Naive thymus-derived CD8-positive, alpha-beta T cell (primary cell): ENCODE measurements at places on chromosomes 5 and 9. TPM values are rescaled to one million over a fixed set of nuclear protein-coding genes. Genes with fewer than 3 reads are reported as not detected.

- no peak for DNase-seq
- no peak overlapping the region for H3K4me3 ChIP-seq
- peaks cover 2% of the 10 kb centered on the region for H3K27me3 ChIP-seq
- H3K36me3 ChIP-seq: no peaks in the 10 kb centered on the region
- H3K27ac ChIP-seq: no peak overlapping the region
These were observed 156.3 kb downstream of the HMHB1 start for GRCh38 chr5:143968071-143968878.

GRCh38 chr9:108478431-108479332 is 377.1 kb downstream of the ACTL7B start:
- no peaks in the 10 kb centered on the region for H3K27me3 ChIP-seq
- H3K4me1 ChIP-seq: no peaks in the 10 kb centered on the region
- DNase-seq: no peak
- no peak overlapping the region for H3K27ac ChIP-seq
- no peak overlapping the region for H3K4me3 ChIP-seq

The GAS1 gene
- total RNA-seq: 0.29 TPM

The BRINP1 gene
- not detected for total RNA-seq

The FAM169A gene
- 23.7 TPM for total RNA-seq

The TAS2R1 gene
- total RNA-seq: not detected

The SHISAL2B gene
- total RNA-seq: not detected

DNA sequence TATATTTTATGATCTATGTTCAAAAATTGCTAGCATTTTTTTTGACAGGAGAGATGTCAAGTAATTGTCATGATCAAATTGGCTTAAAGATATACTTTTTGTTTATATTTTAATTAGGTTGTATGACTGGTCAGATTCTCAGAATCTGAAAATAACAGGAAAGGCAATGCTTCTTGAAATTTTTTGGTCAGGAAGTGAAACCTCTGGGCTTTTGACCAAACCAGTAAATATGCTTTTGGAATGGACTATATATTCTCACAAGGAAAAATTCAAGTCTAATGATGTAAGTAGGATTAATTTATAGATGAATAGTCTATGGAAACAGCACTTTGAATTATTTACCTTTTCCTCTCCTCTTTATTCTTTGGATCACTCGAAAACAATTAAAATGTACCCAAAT is 52.3 kb downstream of the SLF1 start:
- H3K4me1 ChIP-seq: peaks cover 8% of the 10 kb centered on the region
- H3K27ac ChIP-seq: no peak overlapping the region
- no peak overlapping the region for H3K4me3 ChIP-seq
- no peaks in the 10 kb centered on the region for H3K27me3 ChIP-seq

The CCDC183 gene
- 2.3 TPM for total RNA-seq

GRCh38 chr5:80799041-80799440 is 144.3 kb upstream of the DHFR start:
- H3K36me3 ChIP-seq: peaks cover 18% of the 10 kb centered on the region
- no peaks in the 10 kb centered on the region for H3K27me3 ChIP-seq
- no peak overlapping the region for H3K27ac ChIP-seq
- no peak overlapping the region for H3K4me3 ChIP-seq
- H3K4me1 ChIP-seq: no peaks in the 10 kb centered on the region
- no peak for DNase-seq

The HEMGN gene
- 3.4 TPM for total RNA-seq

- DNase-seq: no peak
- H3K4me1 ChIP-seq: no peaks in the 10 kb centered on the region
- no peaks in the 10 kb centered on the region for H3K36me3 ChIP-seq
- no peaks in the 10 kb centered on the region for H3K27me3 ChIP-seq
These were observed 307.7 kb upstream of the ZNF608 start for GRCh38 chr5:125054146-125054545.

DNA sequence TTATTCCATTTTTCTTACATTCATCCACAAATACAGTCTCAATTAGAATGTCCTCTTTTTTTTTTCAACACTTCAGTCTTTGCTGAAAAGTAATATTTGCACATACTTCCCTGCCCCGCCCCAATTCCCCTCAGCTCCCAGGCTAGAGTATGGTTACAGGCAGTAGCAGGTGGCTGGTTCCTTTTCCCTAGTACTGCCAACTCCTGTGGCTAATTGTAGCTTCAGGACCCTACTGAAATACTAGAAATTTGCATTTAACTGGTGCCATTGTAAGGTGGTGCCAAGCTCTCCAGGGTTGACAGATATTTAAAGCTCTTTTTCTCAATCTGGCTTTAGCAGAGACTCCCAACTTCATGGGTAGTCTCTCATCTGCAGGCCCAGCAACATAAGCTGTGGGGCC is 80.3 kb downstream of the FAM81B start:
- no peaks in the 10 kb centered on the region for H3K27me3 ChIP-seq
- peaks cover 14% of the 10 kb centered on the region for H3K36me3 ChIP-seq
- peaks cover 10% of the 10 kb centered on the region for H3K4me1 ChIP-seq
- H3K4me3 ChIP-seq: no peak overlapping the region

DNA sequence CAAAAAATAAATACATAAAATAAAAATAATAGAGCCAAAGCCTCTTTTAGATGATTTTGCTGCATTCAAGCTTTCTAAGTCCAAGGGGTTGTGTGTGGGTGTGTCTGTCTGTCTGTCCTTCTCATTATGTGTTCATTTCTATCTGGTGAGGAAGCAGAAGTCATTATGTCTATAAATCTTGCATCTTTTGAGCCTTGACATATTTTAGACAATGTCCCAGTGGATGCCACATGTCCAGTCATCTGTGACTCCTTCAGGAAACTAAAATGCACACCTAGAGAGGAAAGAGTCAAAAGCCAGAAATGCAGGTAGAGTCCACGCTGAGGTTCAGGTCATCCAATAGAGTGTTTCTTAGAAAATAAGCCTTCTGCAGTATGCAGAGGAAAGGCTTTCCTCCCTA is 80.9 kb downstream of the GALNT10 start:
- peaks cover 17% of the 10 kb centered on the region for H3K4me1 ChIP-seq
- no peaks in the 10 kb centered on the region for H3K27me3 ChIP-seq
- H3K36me3 ChIP-seq: peaks cover 3% of the 10 kb centered on the region
- DNase-seq: no peak

The SHOC1 gene
- not detected for total RNA-seq

The NSMF gene
- 19.3 TPM for total RNA-seq

The SNX24 gene
- 2.2 TPM for total RNA-seq

The NFIB gene
- total RNA-seq: not detected

GRCh38 chr5:79982136-79982535 is 8.9 kb downstream of the MTX3 start:
- H3K27ac ChIP-seq: peak overlapping the region; percentile 88
- DNase-seq: no peak
- H3K36me3 ChIP-seq: peaks cover 84% of the 10 kb centered on the region
- H3K4me1 ChIP-seq: peaks cover 49% of the 10 kb centered on the region
- peak overlapping the region; percentile 57 for H3K4me3 ChIP-seq
- H3K27me3 ChIP-seq: no peaks in the 10 kb centered on the region

The ITK gene
- 490 TPM for total RNA-seq

DNA sequence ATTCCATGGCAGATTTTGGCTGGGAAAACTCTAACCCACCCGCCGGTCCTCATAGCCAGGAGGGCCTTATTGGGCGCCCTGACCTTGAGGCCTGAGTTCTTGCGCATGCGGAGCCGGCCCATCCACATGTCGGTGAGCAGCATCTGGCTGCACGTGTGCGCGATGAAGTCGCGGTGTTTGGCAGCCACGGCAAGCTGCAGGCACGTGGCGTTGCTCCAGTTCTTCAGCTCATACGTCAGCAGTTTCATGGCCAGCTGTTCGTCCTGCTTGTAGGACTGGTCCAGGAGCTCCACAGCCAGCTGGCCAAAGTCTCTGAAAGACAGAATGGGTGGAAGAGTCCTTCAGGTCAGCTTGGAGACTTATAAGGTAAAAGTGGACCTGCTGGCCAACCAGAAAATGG is 204.3 kb upstream of the KLF9 start:
- H3K27me3 ChIP-seq: peaks cover 1% of the 10 kb centered on the region
- H3K36me3 ChIP-seq: no peaks in the 10 kb centered on the region
- H3K27ac ChIP-seq: no peak overlapping the region
- no peak for DNase-seq
- no peaks in the 10 kb centered on the region for H3K4me1 ChIP-seq
- H3K4me3 ChIP-seq: no peak overlapping the region

DNA sequence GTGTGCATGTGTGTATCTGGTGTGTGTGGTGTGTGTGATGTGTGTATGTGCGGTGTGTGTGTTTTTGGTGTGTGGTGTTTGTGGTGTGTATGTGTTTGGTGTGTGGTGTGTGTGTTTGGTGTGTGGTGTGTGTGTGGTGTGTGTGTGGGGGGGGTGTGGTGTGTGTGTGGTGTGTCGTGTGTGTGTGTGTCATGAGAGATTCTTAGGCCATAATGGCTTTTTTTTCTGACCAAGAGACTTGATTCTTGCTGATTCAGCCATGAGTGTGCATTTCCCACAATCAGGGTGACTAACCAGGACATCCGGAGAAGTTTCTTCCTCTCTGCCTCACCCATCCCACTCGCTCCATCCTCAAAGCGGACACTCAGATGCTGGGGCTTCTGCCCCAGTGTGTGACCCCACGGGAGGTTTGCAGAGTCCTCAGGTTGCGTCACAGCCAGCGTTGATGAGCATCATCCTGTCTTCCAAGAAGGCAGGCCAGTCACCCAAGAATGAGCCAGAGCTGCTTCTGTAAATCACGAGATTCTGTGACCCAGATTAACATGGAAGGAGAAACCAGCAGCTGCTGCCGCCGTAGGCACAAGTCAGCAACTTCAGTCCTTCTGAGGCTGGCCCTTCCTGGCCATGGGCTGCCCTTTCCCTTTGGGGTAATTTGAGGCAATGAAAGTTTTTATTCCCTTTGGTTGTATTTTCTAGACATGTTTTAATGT is 12.5 kb upstream of the CTSL start:
- H3K27me3 ChIP-seq: peaks cover 3% of the 10 kb centered on the region
- H3K36me3 ChIP-seq: no peaks in the 10 kb centered on the region
- DNase-seq: no peak
- no peak overlapping the region for H3K4me3 ChIP-seq
- H3K27ac ChIP-seq: no peak overlapping the region

- H3K27ac ChIP-seq: no peak overlapping the region
- peaks cover 36% of the 10 kb centered on the region for H3K4me1 ChIP-seq
- no peaks in the 10 kb centered on the region for H3K36me3 ChIP-seq
- peak overlapping the region; percentile 34 for H3K4me3 ChIP-seq
These were observed 9.5 kb downstream of the CEMIP2 start for GRCh38 chr9:71758785-71759184.

- H3K4me1 ChIP-seq: no peaks in the 10 kb centered on the region
- DNase-seq: no peak
- peaks cover 7% of the 10 kb centered on the region for H3K36me3 ChIP-seq
- no peak overlapping the region for H3K27ac ChIP-seq
These were observed 26.4 kb upstream of the CMYA5 start for GRCh38 chr5:79663212-79663611.

GRCh38 chr9:2132484-2133082 is 117.4 kb downstream of the SMARCA2 start:
- H3K4me3 ChIP-seq: no peak overlapping the region
- H3K4me1 ChIP-seq: peaks cover 48% of the 10 kb centered on the region
- H3K27me3 ChIP-seq: no peaks in the 10 kb centered on the region
- peak overlapping the region; percentile 51 for H3K27ac ChIP-seq
- DNase-seq: no peak

DNA sequence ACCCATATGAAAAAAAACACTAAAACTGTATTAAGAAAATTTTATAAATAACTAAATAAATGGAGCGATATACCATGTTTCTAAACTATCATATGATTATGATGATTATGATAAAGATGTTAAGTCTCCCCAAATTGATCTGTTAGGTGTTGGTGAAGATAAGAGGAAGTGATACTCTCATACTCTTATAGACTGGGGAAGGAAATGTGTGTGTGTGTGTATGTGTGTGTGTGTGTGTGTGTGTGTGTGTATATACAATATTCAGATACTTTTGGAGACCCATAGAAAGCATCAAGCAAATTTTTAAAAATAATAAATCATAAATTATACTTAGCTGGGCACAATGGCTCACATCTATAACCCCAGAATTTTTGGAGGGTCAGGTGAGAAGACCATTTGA is 62.9 kb downstream of the TMEM232 start:
- no peaks in the 10 kb centered on the region for H3K36me3 ChIP-seq
- H3K27me3 ChIP-seq: no peaks in the 10 kb centered on the region
- no peak for DNase-seq
- no peak overlapping the region for H3K27ac ChIP-seq
- H3K4me1 ChIP-seq: no peaks in the 10 kb centered on the region
- no peak overlapping the region for H3K4me3 ChIP-seq

GRCh38 chr5:73302797-73303147 is 129.8 kb downstream of the TMEM174 start:
- H3K36me3 ChIP-seq: peaks cover 4% of the 10 kb centered on the region
- no peak overlapping the region for H3K27ac ChIP-seq
- no peak for DNase-seq
- H3K4me1 ChIP-seq: peaks cover 30% of the 10 kb centered on the region

The CARD9 gene
- 0.70 TPM for total RNA-seq

DNA sequence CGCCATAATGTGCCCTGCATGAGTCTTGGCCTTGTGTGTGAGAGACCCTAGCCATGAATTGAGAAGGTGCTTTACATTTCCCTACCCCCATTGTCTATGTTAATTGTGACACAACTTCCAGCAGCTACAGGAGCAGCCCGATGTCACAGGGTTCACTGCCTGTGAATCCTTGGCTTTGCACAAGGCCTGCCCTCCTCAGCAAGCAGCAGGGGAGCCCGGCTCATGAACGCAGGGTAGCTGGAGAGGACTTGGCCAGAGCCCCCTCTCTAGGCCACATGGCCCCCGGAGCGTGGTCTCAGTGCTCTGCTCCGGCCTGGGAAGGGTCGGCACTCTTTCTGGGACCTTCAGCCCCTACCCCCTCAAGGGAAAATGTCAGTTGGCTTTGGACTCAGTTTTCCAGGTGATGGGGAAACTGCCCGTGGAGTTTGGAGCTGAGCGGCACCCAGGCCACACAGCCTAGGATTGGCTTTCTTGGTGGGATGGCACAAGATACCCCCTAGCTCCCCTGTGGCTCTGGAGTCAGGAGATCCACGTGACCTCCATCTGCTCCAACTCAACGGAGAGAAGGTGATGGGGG is 160.8 kb downstream of the DAB2IP start:
- no peaks in the 10 kb centered on the region for H3K27me3 ChIP-seq
- no peak for DNase-seq
- no peak overlapping the region for H3K4me3 ChIP-seq
- H3K4me1 ChIP-seq: no peaks in the 10 kb centered on the region
- H3K27ac ChIP-seq: no peak overlapping the region

The THOC3 gene
- 49.7 TPM for total RNA-seq

- DNase-seq: no peak
- H3K4me3 ChIP-seq: no peak overlapping the region
- H3K27ac ChIP-seq: no peak overlapping the region
- H3K27me3 ChIP-seq: peaks cover 61% of the 10 kb centered on the region
- no peaks in the 10 kb centered on the region for H3K36me3 ChIP-seq
These were observed 2.1 kb upstream of the OSMR start for GRCh38 chr5:38843665-38844064.

- H3K4me3 ChIP-seq: no peak overlapping the region
- no peak overlapping the region for H3K27ac ChIP-seq
- no peaks in the 10 kb centered on the region for H3K36me3 ChIP-seq
These were observed 203.7 kb upstream of the TUT7 start for GRCh38 chr9:86557918-86558317.
